Naive thymus-derived CD4-positive, alpha-beta T cell (primary cell): ENCODE measurements at places on chromosomes 6 and 20. TPM values are rescaled to one million over a fixed set of nuclear protein-coding genes. Genes with fewer than 3 reads are reported as not detected.

Gene SYNCRIP
- 84.9 TPM for polyA plus RNA-seq

Gene GATA5
- not detected for polyA plus RNA-seq

Gene HLA-F
- 498 TPM for polyA plus RNA-seq

Gene IMPG1
- polyA plus RNA-seq = not detected

Gene ACTL10
- polyA plus RNA-seq = 4.4 TPM

Gene B3GALT4
- 18.9 TPM for polyA plus RNA-seq
